ENCODE measurements at places on chromosomes 3 and 15. TPM values are rescaled to one million over a fixed set of nuclear protein-coding genes. Genes with fewer than 3 reads are reported as not detected.

DNA sequence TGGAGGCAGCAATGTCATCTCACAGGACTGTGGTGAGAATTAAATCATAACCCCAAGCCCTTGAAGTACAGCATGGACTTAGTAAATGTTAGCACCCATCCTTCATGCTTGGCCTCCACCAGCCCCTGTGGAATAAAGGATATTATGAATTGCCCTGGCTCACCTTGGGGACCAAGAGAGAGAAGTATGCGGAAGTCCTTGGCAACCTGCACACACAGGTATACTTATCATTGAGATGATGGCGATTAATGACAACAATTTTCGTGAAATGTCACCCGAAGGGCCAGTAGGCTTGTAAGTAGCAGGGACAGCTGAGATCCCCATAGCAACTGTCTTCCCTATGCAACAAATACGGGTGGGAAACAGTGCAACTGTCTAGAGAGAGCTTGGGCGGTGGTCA, 102.0 kb downstream of the FAM43A start:
- DNase-seq = no peak

DNA sequence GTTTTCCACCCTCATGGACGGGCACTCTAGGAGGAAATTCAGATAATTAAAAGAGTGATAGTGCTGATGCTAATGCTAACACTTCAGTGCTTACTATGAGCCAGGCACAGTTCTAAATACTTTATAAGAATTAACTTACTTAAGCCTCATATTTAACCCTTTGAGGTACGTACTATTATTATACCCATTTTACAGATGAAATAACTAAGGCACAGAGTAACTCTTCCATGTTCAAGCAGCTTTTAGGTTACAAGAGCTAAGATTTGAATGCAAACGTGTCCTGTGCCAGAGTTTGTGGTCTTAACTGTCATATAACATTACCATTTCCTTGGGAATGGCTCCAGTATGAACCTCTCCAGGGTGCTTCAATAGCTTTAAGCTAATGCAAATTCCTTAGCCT, 114.7 kb upstream of the PRR23C start:
- DNase-seq = no peak

Gene SPINK8
- not detected for polyA plus RNA-seq

Gene CD96
- polyA plus RNA-seq = 2.3 TPM

DNA sequence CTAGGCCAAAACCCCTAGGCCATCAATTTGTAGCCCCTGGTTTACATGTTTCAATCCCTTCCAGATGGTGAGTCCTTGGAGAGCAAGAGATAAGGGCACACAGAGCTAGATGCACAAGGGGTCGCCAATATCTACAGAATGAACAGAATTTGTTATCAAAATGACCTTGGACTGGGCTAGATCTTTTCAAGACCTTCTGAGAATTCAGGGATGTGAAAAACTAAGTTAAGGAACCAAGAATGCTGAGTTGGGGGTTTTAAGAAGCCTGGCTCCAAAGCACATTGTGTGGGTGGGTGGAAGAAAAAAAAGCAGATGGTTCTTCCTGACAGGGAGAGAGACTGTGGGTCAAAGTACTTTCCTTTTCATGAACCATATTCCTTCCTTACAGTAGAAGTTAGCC, 10.2 kb downstream of the CDCP1 start:
- no peak for DNase-seq

Measured in right renal pelvis (tissue), 4 donors.